DMS 273 treated with DMSO at 0.1 percent for 48 hours (cell line): ENCODE measurements at places on chromosomes 4 and X.

- DNase-seq = no peak
Observed at GRCh38 chr4:161949946-161950725, 213.7 kb downstream of the FSTL5 start.

- DNase-seq = no peak
Observed at GRCh38 chr4:14155803-14156202, 528.3 kb upstream of the BOD1L1 start.

DNA sequence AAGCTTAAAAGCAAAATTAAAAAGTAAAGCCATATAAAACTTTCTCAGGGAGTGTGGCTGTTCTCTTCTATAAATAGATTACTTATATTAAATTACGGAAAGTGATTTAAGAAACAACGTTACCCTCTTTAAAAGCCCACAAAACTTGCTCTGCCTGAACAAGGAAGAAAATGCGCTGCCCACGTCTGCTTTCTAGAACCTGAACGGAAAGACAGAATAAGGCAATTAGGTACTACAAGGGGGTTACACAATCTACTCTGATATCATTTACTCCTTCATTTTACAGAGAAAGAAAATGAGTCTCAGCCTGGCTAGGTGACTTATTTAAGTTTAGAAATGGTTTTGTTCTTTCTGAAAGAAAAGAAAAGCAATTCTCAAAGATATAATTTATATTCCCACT, 147.2 kb downstream of the RNF150 start:
- DNase-seq = no peak

GRCh38 chrX:154374313-154375155, at the start of gene FLNA:
Gene FLNA, minus strand, starts transcription at chrX:154374634. Its CDS starts 3,389 bp downstream, at chrX:154371245.
- DNase-seq = no peak

DNA sequence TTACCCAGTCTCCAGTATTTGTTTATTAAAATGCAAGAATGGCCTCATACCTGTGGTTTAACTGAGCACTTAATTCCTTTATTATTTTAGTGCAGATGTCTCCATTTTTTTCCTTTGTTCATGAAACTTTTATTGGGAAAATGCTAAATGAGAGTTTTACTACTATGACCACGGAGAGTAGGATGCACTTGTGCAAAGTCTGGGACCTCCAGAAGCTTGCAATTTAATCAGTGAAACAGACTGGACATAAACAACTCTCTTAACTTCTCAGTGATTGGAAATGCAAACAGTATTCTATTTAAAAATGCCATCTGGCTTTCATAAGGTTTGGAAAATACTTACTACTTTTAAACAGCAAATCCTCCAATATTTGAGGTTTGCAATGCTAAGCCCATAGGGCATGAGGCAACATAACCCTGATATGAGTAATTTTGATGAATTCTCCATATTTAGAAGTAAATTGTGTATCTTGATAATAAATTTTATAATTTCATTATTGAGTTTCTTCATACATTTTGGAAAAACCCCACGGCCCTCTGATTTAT, 718.7 kb upstream of the MAGEB2 start:
- DNase-seq = no peak

DNA sequence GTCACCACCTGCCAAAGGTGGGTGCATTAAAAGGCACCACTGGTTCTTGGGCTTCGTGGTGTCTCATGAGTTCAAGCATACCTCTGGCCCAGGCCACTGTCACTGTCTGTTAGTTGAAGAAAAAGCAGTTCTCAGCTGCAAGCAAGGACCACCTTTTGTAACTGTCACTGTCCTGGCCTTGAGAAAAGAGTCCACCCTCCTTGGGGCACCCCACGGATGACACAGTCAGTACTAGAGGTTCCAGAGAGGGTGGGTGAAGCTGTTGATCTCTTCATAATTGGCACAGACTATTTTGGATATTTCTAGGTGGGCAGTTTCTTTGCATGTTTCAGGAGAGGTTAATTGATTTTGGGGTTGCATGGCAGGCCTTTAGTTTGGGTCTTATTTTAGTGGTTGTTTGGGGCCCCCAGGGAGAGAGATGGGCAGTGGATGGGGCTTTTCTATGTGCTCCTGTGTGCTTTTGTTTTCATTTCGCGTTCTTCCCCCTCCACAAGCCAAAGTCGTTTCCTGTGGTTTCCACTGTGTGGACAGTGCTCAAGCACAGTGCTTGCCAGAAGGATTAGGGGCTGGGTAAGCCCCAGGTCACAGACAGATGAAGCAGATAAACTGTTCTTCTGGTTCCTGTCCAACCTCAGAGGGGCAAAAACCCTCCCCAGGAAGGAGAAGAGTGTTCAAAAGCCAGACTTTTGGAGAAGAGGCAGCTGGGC, 156.2 kb upstream of the PPP1R2C start:
- no peak for DNase-seq

GRCh38 chr4:190019023-190019858, 7.8 kb downstream of the FRG2 start:
- no peak for DNase-seq

DNA sequence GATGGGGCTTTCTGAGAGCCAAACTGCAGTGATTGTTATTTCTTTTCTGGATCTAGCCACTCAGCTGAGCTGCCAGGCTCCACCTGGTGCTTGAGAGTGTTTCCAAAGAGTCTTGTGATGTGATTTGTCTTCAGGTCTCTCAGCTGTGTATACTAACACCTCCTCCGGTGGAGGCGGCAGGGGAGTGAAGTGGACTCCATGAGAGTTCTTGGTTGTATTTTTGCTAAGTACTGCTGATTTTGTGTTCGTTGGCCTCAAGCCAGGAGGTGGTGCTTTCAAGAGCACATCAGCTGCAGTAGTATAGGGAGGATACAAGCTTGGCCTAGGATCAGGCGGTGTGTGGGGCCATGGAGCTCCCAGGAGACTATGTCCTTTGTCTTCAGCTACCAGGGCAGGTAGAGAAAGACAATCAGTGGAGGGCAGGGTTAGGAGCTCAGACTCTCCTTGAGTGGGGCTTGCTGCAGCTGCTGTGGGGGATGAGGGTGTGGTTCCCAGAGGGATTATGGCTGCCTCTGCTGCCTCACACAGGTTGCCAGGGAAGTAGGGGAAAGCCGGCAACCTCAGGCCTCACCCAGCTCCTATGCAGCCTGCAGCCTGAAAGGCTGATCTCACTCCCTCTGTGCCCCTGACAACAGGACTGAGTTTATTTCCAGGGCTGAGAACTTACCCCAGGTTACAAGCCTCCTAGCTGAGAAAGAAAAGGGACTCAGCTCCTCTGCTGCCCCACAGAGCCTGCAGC, 62.4 kb downstream of the NPFFR2 start:
- DNase-seq = no peak

DNA sequence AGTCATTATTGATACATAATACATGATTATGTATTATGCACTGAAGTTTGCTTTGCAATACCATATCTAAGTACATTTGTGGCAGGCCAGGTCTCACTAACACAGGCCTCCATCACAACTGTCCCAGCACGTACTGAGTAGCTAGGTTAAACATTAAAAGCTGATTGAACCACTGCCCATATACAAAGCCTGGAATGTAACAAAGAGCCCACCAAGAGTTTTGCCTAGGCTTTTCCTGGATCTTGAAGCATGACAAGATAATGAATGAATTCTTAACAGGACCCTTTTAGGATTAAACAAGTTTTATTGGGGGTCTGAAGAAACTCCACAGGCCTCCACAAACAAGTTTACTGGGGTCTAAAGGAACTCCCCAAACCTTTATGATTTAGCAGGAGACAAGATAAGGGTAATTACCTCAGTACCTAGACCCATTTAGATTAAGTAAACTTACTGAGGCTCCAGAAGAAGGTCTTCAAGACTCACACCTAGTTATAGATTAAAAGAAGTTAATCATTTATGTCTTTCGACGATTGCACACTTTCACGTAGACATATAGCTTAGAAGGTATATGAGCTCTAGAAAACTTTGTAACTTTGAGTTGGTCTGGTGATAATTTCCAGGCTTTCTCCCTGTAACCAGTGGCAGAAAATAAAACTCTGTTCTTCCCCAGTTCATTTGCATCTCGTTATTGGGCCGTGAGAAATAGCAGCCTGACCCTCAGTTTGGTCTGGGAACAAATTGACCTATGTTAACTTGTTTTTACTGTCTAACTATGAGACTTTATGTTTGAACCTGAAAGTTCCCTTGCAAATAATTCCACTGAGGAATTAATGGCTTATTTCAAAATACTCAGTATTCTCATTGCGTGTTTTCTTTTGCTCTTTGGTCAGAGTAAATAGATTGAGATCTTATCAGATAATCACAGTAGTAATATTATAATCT, 84.8 kb downstream of the PHEX start:
- DNase-seq = no peak

DNA sequence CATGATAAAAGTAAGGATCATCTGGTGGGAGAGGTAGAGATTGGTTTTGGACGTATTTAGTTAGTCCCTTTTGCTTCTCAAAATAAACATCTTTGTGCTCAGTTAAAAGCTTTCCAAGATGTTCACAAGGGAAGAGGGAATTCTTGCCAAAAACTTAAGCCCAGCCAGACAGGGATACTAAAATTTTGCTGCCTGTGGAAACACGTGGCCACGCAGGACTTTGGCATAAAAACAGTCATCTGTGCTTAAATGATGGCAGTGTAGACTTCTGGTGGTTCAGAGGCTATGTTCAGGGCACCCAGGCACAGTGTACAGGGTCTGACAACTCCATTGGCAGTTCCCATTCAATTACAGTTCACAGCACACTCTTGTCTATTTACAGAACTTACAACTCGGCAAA, 93.2 kb upstream of the JADE1 start:
- DNase-seq = no peak

- no peak for DNase-seq
Observed at GRCh38 chr4:56480691-56481090, 13.3 kb downstream of the SRP72 start.

DNA sequence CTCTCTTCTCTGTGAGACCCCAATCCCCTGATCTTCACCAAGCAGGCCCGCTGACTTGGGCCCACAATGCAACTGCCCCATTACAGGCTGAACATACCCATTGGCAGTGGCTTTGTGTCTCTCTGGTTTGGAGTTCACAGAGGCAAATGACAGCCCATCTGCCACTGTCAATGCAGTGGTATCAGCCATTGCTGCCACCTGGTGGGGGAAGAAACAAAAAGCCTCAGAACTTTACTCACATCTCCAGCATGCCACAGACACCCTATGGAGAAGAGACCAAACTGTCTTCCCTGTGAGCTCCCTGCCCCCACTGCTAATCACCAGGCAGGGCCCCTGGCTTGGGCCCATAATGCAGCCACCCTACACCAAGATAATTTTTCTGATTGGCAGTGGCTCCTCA, 729.3 kb upstream of the ACTRT1 start:
- DNase-seq = peak; percentile 2

GRCh38 chr4:62814510-62815047, 1594.7 kb downstream of the TECRL start:
- DNase-seq = no peak

- DNase-seq = no peak
Observed at GRCh38 chr4:172826861-172827260, 341.8 kb upstream of the GALNT7 start.

- DNase-seq = no peak
Observed at GRCh38 chr4:139735381-139736273, 70.0 kb downstream of the MGST2 start.

DNA sequence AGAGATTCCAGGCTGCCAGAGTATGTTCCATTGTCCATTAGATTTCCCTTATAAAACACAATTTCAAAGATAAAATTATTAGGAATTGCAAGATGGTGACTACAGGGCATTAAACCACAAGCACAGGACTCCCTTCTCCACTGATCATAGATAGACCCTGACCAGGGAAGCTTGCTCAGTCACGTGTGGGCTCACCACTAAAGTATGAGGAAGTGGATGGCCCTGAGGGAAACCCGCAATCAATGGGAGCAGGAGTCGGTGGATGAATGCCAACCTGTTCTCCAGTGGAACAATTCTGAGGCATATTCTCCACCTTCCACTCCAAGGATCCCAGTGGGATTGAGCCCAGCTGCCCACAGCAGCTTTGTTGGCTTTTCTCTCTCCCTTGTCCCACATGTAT, 515.7 kb downstream of the BCOR start:
- no peak for DNase-seq

DNA sequence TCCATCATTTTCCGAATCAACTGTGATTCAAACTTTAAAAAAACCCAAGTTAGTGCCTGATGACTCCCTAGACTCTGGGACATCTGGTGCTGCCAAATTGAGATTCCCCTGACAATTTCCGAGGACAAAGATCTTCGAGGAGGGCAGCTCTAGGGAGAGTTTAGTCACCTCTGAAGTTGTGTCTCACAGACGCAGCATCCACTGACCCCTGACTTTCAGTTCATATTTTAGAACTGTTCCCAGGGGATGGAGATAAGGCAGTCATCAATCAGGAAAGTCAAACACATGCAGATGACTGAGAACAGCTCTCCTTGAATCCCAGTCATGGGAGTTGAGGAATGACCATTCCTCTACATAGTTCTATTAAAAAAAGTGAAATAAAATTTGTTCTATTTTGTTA, 643.9 kb downstream of the TRIML1 start:
- DNase-seq = no peak

GRCh38 chr4:41212616-41213203, 1.6 kb downstream of the APBB2 start:
- DNase-seq = no peak

GRCh38 chr4:42330002-42330592, 67.2 kb upstream of the SHISA3 start:
- DNase-seq = no peak

GRCh38 chr4:121096629-121097028, 24.3 kb upstream of the NDNF start:
- no peak for DNase-seq

DNA sequence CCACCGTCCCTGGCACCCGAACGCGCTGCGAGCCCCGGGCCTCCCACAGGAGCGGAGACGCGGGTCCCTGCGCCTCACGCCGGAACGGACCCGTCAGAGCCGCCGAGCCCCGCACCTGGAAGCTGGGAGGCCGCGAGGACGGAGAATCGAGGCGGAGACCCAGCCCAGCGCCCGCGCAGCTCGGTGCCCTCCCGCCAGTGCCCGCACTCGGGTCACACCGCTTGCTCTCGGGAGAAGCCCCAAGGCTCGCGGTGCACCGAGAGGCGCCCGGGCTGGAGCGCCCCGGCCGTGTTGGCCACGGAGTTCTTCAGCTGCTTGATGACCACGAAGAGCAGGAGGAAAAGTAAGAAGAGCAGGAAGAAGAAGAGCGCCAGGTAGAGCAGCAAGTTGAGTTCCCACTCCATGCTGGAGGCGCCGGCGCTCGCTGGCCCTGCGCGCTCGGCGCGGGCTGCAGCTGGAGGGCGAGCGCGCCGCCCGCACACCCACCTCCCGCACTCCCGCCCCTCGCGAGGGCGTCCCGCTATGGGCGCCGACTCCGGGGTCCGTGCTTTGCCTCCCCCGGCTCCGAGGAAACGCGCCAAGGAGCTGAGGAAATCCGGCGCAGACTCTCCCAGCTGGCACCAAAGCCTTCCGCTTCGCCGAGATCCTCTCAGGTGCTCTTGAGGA, at the start of gene SMIM43:
Gene SMIM43, minus strand, starts transcription at position 463 of the 666 bp plus-strand sequence. Its CDS starts 59 bp downstream, at position 404.
- no peak for DNase-seq
